Stimulated activated CD8-positive, alpha-beta memory T cell treated with anti-CD3 and anti-CD28 coated beads, Interleukin-7, amount 100 ng/mL, for 24 hours (primary cell): ENCODE measurements at places on chromosomes 1 and 21.

- no peak for DNase-seq
Observed at GRCh38 chr1:170657275-170657853, 6.6 kb upstream of the PRRX1 start.

GRCh38 chr1:936348-937264 lies 12.9 kb downstream of the SAMD11 start:
- DNase-seq, result no peak

- no peak for DNase-seq
Observed at GRCh38 chr1:226397955-226398636, 9.8 kb downstream of the PARP1 start.

GRCh38 chr1:62744611-62745577 lies 39.0 kb upstream of the ATG4C start:
- DNase-seq, result no peak

DNA sequence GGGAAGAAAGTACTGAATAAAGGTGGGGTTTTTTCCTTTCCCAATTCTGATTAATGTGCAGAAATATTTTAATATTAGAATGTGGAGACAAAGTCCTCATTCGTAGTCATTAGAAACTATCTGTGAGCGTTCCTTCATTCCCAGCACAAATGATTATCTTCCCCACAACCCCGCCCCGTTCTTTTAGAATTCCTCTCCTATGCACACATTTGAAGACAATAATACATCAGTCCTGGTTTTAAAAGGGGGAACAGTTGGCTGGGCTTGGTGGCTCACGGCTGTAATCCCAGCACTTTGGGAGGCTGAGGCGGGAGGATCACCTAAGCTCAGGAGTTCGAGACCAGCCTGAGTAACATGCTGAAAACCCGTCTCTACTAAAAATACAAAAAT lies 876 bp downstream of the ALDH9A1 start:
- DNase-seq, result no peak

GRCh38 chr21:42648606-42649005 lies 4.8 kb upstream of the PDE9A start:
- no peak for DNase-seq

DNA sequence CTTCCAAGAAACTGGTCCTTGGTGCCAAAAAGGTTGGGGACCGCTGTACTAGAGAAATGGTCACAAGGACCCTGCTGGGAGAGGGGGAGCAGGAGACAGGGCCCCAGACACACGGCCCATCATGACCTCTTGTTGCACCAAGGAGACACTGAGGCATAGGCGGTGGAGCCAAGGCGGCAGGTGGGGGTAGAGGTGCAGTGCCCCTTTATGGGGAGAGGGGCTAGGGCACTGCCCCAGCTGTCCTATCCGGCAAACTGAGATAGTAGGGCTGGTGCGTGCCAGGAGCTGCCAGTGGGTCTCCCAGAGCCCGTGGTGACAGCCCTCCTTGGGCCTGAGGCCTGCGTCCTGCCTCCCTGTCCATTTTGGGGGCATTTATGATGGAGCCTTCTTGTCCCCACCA lies 20.3 kb downstream of the TNNT2 start:
- DNase-seq, result no peak

GRCh38 chr1:208235356-208235981 lies 8.7 kb downstream of the PLXNA2 start:
- DNase-seq, result no peak

GRCh38 chr1:117832453-117832852 lies 97.0 kb downstream of the GDAP2 start:
- no peak for DNase-seq

GRCh38 chr21:32367158-32367557 lies 25.7 kb downstream of the URB1 start:
- DNase-seq, result no peak

DNA sequence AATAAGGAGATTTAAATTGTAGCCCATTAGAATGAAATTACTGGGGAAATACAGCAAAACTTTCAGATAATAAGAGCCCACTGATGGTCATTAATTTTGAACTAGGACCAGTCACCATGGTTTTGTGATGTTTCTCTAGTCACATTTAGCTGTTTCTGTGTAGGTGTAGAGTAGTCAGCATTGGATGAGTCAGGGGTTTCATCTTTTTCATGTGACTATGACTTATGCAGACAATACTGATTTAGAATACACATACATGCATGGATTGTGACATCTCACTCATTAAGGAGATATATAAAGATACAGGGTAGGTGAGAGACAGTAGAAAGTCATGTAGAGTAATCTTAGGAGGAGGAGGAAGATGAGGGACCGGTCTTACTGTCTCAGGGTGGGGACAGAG lies 1192.7 kb downstream of the KCNT2 start:
- no peak for DNase-seq

DNA sequence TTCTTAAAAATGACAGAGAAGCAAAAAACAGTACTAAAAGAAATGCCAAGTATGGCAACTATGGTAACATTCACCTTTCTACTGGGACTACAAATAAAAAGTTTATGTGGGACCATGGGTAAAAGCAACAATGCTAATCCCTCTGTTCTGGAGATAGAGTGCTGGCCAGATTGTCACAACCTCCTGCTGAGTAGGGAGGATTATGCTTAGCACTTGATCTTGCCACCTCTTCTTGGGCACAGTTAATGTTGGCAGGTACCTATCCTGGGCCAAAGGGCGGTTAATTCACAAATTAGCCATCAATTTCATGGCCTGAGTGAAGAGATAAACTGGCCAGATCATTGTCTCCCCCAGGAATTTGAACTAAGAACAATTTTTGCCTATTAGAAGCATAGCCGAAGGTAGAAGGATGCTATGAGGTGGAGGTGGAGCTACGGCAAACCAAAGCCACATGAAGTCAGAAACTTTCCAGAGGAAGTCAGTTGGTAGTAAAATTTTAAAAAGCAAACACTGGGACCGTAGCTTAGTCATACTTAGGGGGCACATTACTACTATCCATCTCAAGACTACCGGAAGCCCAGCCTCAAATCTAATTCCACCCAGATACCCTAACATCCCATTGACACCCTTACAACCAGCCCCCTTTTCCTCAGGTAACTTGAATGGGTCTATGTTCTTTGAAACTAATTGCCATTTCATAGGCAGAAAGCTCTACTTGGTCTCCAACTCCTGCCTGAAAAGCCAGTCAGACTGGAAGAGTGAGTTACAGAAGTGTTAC lies 2.7 kb downstream of the SCYL3 start:
- DNase-seq, result no peak

- no peak for DNase-seq
Observed at GRCh38 chr1:3821908-3822307, 25.6 kb upstream of the LRRC47 start.

DNA sequence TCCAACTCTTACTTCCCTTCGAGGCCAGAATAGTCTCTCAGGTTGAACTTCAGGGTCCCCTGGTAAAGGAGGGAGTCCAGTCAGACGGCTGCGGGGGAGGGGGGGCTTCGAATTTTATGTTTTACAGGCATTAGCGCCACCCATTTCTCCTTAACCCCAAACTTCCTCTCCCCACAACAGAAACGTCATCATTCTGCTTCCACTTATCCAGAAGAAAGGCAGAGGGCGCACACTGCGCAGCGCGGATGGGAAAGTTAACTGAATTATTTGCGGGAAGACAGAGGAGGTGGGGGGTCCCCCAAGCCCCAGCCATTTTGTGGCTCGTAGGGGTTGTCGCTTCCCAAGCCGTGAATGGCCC lies 529 bp upstream of the PRMT2 start:
- DNase-seq, result no peak

GRCh38 chr1:1781526-1781903 lies 3.2 kb upstream of the NADK start:
- no peak for DNase-seq

DNA sequence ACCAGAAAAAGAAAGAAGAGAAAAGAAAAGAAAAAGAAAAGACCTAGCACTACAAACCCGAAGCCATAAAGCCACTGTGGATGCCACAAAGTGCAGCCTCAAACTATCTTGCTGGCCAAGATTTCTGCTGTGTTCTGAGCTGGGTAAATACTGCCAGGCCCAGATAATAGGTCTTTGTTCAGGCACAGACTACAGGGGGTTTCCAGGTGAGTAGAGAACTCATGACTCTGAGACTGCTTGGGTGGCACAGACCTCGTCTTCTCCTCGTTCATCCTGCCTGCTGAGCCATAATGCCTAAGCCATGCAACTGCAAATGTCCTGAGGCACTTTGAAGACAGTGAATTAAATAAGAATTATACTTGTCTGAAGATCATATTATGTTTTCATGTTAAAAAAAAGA lies 651.8 kb downstream of the LMO4 start:
- no peak for DNase-seq

GRCh38 chr1:155645034-155645598 lies 35.1 kb downstream of the MSTO1 start:
- DNase-seq, result no peak

GRCh38 chr1:186829686-186830587 lies 1.2 kb downstream of the PLA2G4A start:
- DNase-seq, result no peak

DNA sequence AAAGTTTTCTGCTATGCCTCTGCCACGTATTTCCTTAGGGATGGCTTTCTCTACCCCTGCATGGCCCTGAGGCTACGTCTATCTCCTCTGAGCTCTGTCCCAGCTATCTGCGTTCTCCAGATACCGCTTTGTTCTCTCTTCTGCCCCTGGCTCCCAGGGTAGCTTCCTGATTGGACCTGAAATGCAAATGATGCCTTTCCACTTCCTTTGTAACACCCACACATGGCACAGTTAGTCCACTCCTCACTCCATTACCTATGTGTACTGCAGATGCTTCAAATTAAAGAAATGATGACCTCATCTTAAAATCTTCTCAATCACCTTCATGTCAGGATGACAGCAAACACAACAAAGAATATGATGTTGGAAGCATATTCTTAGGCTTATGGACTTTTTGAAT lies 138.6 kb upstream of the POGK start:
- DNase-seq, result no peak

DNA sequence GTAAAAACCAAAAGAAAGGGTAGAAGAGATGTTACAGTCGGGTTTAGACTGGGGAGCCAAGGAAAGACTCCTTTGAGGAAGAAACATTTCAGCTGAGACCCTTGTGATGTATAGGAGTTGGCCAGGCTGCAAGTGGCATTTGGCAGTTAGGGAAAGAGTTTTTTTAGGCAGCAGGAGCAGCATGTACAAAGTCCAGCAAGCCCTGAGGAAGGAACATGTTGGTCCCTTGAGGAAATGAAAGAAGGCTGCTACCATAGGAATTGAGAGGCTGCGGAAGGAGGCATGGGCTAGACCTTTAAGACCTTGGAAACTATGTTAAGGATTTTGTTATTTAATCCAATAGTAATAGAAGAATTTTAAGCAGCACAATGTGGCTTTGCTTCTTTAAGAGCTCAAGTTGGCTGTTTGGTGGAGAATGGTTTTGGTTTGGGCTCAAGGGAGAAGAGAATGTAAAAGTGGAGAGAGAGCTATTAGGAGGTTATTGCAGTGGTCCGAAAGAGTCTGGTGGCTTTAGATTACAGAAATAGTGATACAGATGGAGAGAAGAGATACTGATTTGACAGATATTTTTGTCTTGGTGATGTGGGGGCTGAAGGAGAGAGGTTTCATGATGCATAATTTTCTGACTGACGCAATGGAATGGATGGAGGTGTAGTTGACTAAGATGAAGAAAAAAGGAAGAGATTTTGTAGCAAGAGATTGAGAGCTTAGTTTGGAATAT lies 26.6 kb downstream of the SMAP2 start:
- DNase-seq, result no peak

DNA sequence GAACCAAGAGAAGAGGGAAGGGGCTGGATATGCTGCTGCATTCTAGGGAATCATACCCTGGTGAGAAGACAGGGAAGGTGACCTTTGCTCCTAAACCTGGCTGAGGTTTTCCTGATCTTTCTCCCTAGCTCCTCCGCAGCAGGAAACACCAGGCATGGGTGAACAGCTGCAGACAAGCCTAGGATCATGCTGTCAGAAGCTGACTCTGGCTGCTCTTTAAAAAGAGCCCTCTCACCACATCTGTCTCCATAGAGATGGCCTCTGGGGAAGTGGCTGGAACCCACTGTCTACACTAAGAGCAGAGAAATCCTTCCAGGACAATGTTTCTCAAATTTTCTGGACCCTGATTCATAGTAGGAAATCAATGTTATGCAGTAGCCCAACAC lies 57.6 kb downstream of the CD34 start:
- DNase-seq, result no peak

DNA sequence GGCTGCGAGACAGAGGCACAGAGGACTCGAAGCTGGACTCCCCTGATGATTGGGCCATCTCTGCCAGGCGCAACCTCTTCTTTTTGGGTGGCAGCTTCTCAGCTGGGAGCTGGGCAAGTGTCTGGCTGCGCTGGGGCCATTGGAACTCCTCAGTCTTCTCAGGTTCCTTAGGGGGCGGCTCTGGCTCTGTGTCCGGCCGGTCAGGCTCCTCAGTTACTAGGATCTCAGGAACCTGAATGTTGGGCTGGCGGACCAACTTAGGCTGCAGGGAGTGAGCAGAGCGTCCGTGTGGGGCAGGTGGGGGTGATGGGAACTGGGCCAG lies 97.5 kb upstream of the EDN2 start:
- DNase-seq, result no peak

DNA sequence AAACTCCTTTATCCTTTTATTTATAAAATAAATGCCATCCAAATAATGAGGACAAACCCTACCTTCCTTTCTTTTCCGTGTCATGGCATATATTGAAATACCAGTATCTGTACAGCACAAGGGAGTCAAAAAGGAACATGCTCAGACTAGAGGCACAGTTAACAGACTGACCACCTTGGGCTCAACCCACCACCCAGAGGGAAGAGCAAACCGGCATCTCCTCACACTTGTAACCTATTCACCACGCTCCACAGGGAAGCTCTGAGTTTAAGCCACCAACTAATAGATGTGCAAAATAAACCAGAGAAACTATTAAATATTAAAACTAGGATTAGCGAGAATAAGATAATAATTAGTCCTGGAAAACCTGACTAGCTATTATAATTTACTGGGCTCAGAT lies 112.7 kb downstream of the SIPA1L2 start:
- DNase-seq, result no peak

- DNase-seq, result no peak
Observed at GRCh38 chr1:154999571-155000410, 2.8 kb upstream of the ZBTB7B start.

DNA sequence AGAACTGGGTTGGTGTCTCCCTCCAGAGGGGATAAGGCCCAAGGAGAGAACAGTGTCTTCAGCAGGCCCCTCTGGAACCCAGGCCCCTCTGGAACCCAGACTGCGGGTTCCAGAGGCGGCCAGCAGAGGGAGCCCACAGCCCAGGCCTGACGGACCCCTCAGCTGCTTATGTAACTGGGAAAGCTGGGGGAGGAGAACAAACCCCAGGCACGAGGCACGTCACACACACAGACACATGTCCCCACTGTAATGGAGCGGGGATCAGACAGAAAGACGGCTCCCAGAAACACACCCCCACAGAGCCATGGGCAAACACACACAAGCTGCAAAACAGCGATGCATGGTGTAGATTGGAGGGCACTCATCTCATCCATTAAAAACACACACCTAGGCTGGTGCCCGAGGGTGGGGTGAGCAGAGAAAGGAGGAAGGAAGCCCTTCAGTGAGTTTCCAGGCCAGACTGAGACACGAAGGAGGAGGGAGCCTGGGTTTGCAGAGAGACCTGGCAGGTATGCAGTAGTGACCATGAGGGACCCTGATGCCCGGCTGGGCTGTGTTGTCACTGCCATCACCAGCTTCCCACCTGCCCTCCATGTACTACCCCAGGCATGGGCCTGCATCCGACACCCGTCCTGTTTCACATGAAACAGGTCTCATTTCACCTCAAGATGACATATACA lies 2.8 kb upstream of the IGSF8 start:
- peak; percentile 54 for DNase-seq
